D341Med (cell line): ENCODE measurements at places on chromosomes 5 and 9.

DNA sequence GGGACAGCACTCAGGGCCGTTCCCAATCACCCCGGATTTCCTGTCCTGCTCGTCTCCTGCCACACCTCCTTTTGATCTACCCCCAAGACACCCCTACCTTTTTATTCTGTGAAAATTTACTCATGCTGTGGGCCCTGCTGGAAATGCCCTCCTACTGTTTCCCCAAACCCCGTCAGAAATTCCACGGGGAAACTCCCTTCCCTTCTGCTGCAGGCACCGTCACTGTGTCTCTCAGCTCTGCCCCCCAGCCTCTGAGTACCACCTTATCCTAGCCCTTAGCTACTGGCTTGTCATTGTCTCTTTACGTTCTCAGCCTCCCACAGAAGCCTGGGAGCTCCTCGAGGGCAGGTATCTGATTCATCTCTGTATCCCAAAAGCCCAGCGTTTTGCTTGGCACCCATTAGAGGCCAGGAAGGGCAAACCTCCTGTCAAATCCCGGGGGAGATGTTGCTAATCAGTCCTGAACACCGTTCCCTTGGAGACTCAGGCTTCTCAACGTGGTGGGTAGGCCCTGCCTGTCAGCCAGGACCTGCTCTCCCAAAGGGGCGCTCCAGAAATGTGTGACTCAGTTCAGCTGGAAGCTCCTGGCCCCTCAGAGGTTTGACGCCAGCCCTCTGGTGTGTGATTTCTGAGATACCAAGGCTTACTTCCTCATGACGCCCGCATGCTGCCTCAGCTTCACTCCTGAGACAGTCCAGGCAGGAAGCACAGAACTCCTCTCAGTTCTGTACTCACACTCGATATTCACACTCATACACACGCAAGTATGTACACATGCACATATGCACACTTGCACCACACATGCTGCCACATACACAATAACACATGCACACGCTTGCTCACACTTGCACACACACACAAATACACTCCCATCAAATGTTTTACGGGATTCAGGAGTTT lies 50.7 kb upstream of the GRHPR start:
- DNase-seq: peak; percentile 49

DNA sequence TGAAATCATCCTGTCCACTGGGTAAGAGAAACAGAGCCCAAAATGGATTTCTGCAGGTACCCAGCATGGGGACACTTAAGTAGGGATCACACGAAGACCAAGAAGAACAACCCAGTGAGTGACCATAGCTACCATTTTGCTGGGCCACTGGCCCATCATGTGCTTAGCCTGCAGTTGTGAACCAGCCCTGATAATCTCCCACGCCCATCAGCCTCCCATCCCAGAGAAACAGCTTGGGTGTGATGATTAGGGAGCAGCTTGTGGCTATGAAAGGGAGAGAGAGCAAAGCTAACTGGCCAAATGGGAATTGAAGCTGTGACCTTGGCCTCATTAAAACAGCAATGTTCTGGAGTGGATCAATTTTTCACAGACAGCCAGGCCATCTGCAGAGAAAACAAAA lies 138.5 kb downstream of the SLC24A2 start:
- no peak for DNase-seq

DNA sequence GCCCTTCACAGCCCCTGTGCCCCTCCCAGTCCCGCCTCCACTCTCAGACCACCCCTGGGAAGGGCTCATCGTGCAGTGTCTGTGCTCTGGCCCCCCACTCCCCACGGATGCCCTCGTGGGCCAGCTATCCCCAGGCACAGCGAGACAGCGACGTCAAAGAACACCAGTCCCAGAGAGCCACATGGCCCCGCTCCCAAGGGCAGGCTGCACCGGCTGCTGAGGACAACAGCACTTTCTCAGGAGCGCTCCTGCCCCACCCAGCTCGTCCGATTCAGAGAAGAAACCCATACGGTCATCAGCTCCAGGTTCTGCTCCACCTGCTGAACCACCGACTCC lies 4.8 kb upstream of the SNAPC4 start:
- DNase-seq: no peak

- DNase-seq: no peak
Measured at GRCh38 chr5:128472036-128472435, 66.0 kb downstream of the FBN2 start.

DNA sequence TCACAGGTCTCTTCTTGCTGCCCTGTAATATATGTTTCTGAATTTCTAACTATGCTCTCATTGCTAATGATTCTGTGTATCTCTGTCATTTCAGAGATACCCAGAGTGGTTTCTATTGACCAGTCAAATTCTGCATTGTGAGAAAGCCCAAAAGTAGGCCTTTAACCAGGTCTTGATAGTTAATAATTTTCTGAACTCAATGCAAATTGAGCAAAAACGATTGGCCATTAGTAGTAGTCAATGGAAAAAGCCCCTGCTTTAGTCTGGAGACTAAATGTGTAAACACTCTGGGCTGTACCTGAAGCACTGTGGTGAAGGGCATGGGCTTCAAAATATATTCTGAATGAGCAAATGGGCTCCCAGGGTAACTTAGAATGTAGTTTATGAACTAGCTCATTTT lies 307.6 kb downstream of the ARL15 start:
- DNase-seq: no peak

- DNase-seq: no peak
Measured at GRCh38 chr5:7074176-7074575, 321.8 kb upstream of the ADCY2 start.

- DNase-seq: no peak
Measured at GRCh38 chr5:110463106-110463505, 263.4 kb downstream of the TMEM232 start.

DNA sequence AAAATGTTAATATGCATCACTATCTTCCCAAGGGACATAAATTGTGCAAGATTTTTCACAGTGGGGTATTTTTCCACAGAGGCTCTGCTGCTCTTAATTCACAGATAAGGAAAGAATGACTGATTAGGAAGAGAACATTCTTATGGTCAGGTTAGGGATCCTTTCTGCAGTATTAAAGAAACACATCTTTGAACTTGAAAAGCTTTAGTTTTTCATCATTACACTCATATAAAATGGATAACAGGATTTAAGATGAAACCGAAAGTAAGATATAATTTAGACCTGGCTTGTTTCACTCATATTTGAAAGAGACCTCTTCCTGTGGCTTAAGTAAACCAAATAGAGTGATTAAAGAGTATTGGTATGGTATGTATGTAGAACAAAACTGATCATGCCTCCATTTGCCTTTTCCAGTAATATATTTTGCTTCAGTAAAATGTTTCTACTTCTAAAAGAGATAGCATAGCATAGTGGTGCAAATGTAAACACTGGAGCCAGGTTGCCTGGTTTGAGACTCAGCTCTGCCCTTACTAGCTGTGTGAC lies 160.0 kb downstream of the PRR16 start:
- no peak for DNase-seq

DNA sequence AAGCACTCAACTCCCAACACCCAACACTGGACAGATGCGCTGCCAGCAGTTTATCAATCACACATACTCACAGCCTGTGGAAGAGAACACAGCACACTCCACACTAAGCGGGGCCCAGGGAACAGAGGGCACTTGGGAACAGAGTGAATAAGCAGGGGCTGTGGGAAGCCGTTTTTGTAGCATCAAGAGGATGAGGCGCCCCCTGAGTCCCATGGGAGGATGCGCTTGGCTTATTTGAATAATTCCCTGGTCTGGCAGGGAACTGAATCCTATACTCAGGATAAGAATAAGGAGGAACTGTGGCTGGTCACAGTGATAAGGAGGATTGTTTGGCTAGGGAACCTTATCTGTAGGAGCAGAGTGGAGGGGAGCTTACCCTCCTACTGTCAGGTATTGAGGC lies 96.1 kb upstream of the DNAH5 start:
- peak; percentile 65 for DNase-seq

GRCh38 chr5:175444060-175444904 lies at the start of gene DRD1:
TSS of gene DRD1 (minus strand) at chr5:175444182. CDS start at chr5:175443099, 1,083 bp downstream.
- DNase-seq: peak; percentile 89

- DNase-seq: peak; percentile 11
Measured at GRCh38 chr5:154826-155225, 36.5 kb upstream of the LRRC14B start.
